Foreskin fibroblast (primary cell): ENCODE measurements at places on chromosomes 2 and 18.

GRCh38 chr2:129678751-129679150 lies 300.7 kb upstream of the RAB6C start:
- no peak for DNase-seq

DNA sequence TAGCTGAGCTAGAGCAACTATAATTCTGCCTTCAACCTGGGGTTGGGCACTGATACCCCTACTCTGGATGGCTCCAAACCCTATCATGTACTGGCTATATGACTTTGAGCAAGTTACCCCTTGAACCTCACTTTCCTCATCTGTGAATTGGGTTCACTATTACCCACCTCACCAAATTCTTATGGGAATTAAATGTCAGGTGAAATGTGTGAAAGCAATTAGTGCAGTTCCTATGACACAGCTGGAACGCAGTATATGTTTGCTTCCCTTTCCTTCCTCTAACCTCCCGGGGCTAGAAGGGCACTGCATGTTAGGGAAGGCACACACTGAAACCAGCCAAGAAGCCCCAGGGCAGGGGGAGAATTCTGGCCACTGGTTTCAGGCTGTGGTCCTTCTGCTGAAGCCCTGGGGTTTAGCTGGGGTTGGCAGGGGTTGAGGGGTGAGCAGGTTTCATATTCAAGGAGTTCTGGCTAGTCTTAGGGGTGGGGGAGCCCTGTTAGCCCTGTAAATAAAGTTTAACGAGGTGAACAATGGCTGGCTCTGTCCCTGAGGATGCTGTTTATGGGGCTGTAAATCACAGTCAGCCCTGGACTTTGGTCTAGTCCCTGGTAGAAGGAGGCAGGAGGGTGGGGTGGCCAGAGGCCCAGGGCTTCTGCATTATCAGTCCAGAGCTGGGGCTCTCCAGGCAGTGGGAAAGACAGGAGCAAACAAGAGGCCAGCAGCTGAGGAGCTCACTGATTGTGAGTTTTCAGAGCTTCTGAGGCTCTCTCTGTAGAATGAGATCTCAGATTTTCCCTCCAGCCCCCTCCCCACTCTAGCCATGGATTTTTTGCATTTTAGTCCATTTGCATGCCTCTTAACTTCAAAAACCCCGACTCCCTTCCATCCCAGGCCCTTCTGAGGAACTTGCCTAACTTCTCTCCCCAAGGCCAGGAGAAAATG lies 8.0 kb downstream of the PKDCC start:
- DNase-seq = no peak

DNA sequence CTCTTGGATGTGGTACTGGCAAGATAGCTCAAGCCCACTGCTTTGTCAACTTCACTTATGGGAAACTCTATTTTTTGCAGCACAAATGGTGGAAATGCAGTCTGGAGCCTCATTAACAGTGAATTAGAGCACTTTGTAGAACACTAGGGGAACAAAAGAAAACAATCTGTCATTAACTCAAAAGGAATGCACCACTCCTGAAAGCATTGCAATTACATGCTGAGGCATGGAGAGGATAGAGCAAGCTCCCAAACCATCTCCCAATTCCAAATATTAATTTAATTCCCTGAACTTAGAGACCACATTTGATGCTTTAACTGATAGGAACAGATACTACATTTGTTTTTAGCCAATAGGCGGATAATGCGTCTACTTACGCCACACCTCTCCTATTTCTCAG lies 32.8 kb upstream of the TANC1 start:
- peak; percentile 28 for DNase-seq

DNA sequence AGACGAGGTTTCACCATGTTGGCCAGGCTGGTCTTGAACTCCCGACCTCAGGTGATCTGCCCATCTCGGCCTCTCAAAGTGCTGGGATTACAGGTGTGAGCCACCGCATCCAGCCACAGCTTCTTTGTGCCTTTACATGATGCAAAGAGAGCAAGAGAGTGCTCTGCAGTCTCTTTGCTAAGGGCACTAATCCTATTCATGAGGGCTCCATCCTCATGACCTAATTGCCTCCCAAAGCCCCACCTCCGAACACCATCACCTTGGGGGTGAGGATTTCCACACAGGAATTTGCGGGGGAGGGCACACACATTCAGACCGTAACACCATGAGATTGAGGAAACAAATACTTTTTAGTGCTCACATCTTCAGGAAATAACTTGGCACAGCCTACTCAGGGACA lies 91.8 kb downstream of the PDCL3 start:
- no peak for DNase-seq

GRCh38 chr2:85717308-85718008 lies 23.3 kb downstream of the GNLY start:
- peak; percentile 85 for DNase-seq

GRCh38 chr2:124478761-124479160 lies 453.7 kb downstream of the CNTNAP5 start:
- DNase-seq = no peak

GRCh38 chr2:201891676-201892075 lies 85.3 kb downstream of the CDK15 start:
- DNase-seq = no peak

- DNase-seq = peak; percentile 88
Measured at GRCh38 chr2:71880846-71881610, 266.6 kb downstream of the CYP26B1 start.

GRCh38 chr2:48601349-48601748 lies 16.3 kb upstream of the GTF2A1L start:
- no peak for DNase-seq
